KBM-7 (cell line): ENCODE measurements at places on chromosomes 6 and 20.

DNA sequence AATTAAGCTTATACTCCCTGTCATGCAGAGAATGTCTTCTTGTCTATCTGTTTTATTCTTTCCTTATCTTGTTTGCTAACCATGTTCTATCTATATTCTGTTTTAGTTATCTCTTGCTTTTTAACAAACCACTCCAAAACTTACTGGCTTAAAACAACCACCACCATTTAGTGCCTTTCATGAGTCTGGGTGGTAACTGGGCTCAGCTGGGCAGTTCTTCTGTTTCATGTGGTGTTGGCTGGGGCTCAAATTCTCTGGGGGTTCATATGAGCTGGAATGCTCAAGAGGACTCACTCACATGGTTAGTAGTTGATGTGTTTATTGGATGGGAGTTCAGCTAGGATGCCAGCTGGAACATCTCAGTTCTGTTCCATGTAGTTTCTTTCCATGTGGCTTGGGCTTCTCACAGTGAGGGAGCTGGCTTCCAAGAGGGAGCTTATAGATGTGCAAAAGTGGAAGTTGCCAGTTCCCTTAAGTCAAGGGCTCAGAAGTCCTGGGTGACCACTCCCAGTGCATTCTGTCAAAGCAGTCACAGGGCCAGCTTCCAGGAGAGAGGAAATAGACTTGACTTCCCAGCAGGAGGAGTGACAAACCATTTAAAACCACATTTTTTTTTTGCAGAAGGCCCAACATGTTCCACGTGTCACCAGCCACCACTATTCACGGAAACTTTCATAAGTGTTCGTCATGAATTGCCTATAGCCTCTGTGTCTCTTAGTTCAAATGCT, 70.4 kb downstream of the PLCB4 start:
- no peak for DNase-seq

- DNase-seq = no peak
Measured at GRCh38 chr6:93859971-93860370, 440.6 kb upstream of the EPHA7 start.

DNA sequence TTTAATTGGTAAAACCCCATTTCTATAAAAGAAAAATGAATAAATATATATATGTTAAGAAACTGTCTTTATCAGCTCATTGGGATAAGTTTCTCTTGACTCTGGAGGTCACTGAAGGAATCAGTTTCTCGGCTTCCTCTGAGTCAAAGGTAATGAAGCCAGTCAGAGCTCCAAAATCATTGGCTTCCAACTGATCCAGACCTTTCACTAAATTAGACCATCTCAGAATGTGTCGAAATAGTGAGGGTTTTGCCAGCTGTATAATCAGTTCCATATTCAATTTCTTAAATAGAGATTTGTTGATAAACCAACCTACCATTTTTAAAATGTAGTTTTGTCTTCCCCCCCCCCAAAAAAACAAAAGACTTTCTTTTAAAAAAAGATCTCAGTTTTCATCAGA, 60.5 kb upstream of the SRSF6 start:
- DNase-seq = no peak

GRCh38 chr6:27684264-27685211, 211.6 kb upstream of the ZNF184 start:
- DNase-seq = peak; percentile 85

DNA sequence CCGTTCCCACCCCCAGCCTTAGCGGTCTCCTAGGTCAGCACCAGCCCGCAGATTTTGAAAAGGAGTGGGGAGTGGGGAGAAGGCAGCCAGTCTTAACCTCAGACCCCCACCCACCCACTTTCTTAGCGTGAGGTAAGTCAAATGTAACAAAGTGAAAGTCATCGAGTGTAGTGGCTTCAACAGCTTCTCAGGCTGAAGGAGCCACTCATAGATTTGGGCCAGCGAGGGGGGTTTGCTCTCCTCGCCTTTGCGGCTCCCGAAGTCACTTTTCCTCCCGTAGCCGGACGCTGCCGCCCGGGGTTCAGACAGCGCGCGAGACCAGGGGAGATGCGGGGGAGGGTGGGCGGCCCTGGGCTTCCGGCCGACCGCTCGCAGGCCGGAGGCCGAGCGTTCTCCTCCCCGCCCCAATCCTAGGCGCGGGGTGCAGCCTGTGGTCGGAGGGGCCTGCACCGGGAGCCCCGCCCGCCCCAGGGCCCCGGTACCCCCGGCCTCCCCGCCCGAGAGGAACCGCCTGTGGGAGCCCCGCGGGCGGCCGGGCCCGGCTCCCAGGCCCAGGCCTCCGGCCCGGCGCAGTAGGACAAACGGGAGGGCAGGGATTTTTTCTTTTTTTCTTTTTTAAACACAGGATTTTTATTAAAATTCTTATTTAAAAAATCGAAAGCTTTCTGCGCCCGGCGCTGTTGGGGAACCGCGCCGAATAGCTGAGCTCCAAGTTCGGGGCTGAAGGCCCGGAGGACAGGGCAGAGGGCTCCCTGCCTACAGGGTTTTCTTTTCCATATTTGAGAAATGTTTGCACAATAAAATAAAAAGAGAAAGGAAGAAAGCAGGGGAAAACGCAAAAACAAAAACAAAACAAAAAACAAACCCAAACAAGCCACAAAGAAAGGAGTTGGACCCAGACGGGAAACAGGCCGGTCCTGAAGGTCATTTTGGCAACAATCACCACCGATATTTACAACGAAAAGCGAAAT, 3.2 kb downstream of the NKX2-2 start:
- peak; percentile 46 for DNase-seq

- no peak for DNase-seq
Measured at GRCh38 chr20:23680146-23680545, 8.7 kb downstream of the CST4 start.

DNA sequence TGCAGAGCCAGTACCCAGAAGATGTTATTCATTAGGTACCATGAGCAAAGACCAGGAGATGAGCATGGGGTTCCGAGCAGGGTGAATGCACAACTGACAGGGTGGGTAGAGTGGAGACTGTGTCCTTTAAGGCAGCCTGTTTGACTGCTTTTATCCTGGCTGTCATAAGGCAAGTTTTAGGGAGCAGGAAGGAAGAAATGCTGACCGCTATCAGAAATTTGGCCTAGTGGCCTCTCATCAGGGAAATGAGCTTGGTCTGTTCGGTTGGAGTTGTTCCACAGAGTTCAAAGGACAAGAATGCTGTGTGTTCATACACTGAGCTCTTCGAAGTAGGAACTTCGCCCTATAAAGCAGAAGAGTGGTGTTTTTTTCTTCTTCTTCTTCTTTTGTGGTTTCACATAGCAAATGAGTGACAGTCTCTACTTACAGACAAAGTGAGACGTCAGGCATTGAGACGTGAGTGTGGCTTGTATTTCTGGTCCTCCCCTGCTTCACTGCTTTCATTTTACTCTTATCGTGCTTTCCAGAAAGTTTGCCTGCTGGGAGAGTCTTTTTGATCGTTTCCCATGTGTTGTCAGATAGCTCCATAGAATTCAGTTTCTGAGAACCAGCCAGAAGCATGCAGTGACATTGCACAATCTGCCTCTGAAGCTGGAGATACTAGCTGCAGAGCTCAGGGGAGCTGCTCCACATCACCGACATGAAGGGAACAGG, at the start of gene CASS4:
TSS of gene CASS4 (plus strand) at position 502 of the 714 bp plus-strand sequence. CDS start at position 701, 199 bp downstream.
- peak; percentile 97 for DNase-seq

GRCh38 chr6:79236711-79237110, 2.2 kb upstream of the HMGN3 start:
- DNase-seq = no peak

DNA sequence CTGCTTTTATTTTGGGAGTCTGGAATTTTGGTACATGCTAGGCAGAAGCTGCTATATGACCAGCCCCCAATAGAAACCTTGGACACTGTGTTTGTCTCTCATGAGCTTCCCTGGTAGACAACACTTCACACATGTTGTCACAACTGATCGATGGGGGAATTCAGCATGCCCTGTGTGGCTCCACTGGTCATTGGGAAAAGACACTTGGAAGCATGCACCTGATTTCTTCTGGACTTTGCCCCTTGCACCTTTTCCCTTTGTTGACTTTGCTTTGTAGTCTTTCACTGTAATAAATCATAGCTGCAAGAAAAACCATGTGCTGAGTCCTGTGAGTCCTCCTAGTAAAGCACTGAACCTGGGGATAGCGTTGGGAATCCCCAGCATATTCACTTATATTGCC, 7.9 kb upstream of the WFDC10A start:
- no peak for DNase-seq

GRCh38 chr6:37822851-37823682, 3.5 kb downstream of the ZFAND3 start:
- DNase-seq = no peak

DNA sequence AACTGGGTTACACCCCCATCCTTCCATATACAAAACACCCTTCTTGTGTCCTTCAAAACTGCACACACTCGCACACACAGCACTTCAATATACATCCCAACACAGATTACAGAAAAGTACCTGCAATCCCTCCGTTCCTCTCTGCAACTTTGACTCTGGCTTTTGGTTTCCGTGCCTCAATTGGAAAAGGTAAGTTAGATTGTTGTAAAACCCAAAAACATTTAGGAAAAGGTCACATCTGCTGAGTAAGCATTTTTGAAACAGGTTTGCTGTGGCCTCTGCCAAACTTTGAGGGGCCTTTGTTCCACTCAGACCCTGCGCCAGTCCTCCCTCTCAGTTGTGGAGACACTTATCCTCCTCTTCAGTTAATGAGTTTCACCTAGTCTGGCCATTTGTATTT, 4.2 kb downstream of the NKX2-4 start:
- DNase-seq = no peak

DNA sequence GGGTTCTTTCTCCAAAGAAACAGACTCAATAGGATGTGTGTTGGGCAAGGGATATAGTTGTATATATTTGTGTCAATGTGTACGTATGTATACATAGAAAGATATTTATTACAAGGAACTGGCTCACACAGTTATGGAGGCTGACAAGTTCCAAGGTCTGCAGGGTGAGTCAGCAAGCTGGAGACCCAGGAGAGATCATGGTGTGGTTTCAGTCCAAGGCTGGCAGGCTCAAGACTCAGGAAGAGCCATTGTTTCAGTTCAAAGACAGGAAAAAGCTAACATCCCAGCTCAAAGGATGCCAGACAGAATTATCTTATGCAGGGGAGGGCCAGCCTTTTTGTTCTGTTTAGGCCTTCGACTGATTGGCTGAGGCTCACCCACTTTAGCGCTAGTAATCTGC, 89.9 kb upstream of the RALGAPA2 start:
- no peak for DNase-seq

DNA sequence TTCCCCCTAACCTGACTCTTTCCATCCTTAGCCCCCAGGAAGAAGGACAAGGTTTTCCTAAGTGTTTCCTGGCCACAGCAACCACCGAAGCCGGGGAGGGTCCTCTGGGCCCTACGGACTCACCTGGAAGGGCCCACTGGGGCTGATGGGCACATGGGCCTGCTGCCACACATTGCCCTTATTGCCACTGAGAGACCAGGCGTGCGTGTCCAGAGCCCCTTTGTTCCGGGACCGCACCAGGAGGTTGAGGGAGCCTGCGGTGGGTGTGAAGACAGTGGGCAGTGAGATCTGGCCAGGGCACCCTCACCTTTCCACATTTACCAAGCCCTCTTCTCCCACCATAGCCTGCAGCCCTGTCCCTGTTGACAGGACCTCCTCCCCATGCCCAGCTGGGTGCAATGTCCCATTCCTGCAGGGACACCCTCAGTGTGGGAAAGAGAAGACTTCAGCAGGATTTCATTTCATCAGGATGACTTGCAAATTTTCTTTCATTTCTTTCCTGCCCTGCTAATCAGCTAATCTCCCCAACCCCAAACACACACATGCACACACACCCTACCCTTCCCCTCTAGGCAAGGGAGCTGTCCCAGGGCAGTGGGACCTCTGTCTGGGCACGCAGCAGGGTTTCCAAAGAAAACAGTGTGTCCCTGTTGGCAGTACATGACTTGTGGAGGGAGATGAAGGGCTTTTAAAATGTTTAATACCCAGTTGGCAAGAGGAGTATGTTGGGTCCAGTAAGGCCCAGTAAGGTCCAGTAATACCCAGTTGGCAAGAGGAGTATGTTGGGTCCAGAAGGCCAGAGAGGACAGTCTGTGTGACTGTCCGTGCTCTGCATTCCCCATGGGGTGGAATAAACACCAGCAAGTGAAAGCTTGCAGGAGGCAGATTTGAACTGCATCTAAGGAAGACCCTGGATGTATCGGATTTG, 59.0 kb downstream of the MDGA1 start:
- no peak for DNase-seq

DNA sequence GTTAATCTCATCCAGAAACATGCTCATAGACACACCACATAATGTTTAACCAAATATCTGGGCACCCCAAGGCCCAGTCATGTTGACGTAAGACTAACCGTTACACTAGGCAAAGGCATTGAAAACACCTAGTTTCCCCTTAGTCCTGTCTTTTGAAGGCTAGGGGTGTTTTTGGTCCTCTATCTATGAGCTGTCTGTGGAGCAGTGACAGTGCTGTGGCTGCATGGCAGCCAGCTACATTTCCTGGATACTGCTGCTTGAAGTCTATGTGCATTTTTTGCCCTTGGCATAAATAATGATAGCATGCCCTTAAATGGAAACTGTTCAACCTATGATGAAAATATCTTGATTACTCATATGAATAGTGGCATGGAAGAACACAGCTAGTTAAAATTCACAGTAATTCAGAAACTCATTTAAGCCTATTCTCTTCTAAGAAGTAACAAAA, 18.6 kb downstream of the FARS2 start:
- no peak for DNase-seq

- no peak for DNase-seq
Measured at GRCh38 chr6:101126501-101126900, 245.4 kb upstream of the ASCC3 start.

- DNase-seq = no peak
Measured at GRCh38 chr20:50214226-50215024, 23.8 kb downstream of the CEBPB start.

DNA sequence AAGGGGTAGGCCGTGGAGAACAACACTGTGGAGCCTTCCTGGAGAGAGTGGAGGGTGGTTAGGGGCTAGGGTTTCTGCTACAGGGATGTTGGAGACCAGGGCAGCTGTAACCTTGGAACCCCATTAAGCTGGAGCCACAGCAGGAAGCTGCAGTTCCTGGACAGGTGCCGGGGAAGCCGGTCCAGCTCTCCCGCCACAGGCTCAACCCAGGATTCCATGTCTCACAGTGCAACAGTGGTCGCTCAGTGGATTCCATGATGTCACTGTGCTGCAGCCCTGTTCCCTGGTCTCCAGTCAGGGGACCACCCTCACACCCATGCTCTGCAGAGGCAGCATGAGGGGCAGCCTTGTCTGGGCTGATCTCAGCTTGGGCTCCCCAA, 264.6 kb upstream of the CDYL start:
- DNase-seq = no peak

- DNase-seq = no peak
Measured at GRCh38 chr20:4603724-4604123, 118.0 kb upstream of the PRND start.
